Cerebellum (tissue), 4 donors: ENCODE measurements at places on chromosomes 6 and 20.

DNA sequence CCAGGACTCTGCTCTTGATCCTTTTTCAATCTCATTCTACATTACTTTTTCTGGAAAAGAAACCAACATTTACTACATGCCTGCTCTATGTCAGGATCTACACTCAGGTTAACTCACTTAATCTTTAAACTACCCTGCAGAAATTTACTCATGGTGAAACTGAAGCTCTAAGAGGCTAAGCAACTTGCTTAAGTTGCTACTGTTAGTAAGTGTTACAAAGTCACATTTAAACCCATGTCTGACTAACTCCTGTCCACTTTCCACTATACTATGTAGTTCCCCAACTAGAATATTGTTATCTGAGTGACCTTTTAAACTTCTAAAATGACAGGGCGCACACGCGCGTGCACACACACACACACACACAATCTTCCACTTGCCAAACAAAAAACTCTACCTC is 5.0 kb downstream of the CEP162 start:
- DNase-seq, result no peak

DNA sequence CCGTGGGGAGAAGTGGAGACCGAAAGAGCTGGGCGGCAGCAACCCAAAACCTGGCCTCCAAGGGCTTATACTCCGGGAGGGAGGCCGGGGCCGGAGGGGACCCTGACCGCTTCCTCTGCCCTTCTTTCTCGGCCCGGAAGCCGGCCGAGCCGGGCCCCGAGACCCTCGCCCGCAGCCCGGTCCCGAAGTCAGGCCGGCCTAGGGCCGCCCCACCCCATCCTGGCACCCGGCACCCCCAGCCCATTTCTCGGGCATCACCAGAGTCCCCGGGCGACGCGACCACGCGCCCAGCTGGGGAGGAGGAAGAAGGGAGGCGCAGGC is 572 bp upstream of the ZDHHC14 start:
- DNase-seq, result peak; percentile 15

GRCh38 chr6:149924933-149925252 is 2.0 kb upstream of the RAET1G start:
- DNase-seq, result no peak

DNA sequence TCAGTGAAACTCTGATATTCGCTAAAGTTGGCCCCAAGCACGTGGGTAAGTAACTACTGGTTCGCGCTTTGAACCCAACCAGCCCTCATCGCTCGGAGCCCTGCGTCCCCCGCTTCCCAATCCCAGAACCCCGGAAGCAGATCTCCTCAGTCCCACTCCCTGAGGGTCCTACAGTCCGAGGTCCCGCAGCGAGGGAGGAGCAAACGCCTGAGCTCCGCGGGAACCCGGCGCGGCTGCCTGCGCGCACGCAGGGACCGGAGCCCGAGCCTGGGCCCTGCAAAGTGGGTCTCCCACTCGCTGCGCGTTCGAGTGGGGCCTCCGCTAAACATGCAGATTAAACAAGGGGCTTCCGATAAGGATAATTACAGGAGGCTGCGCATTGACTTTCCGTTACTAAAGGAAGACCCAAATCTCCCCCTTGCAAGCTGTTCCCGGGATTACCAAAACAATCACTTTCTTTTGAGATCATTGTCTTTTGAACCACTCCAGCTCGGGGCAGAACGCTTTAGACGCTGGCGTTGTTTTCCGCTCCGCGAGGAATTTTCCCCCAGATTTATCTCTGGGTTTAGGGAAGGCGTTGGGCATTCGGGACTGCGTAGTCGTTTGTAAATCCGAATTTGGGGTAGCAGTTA is 1.3 kb upstream of the VSX1 start:
- DNase-seq, result no peak

- no peak for DNase-seq
These were observed 174.1 kb downstream of the ADAT2 start for GRCh38 chr6:143276436-143276835.

- DNase-seq, result no peak
These were observed 14.4 kb downstream of the PFDN4 start for GRCh38 chr20:54221996-54222890.

- DNase-seq, result no peak
These were observed 32.3 kb downstream of the SNAP25 start for GRCh38 chr20:10250902-10251301.

DNA sequence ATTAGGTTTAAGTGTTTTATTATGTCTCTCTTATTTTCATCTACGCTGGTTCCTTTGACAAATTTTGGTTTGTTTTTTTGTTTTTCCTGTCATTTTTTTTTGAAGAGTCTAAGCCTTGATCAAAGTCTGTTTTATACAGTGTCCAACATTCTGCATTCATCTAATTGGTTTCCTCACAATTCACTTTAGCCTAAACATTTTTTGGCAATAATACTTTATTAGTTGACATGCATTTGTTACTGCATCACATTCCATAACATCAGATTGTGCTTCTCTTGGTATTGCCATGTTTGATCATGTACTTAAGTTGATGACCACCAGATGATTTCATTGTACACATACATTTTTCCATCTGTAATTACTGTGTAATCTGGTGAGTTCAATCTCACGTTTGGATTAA is 173.2 kb downstream of the ZFAND3 start:
- DNase-seq, result no peak

GRCh38 chr6:25842526-25842925 is 10.7 kb upstream of the SLC17A1 start:
- no peak for DNase-seq

GRCh38 chr6:83509441-83509840 is 2.9 kb upstream of the PRSS35 start:
- DNase-seq, result no peak

DNA sequence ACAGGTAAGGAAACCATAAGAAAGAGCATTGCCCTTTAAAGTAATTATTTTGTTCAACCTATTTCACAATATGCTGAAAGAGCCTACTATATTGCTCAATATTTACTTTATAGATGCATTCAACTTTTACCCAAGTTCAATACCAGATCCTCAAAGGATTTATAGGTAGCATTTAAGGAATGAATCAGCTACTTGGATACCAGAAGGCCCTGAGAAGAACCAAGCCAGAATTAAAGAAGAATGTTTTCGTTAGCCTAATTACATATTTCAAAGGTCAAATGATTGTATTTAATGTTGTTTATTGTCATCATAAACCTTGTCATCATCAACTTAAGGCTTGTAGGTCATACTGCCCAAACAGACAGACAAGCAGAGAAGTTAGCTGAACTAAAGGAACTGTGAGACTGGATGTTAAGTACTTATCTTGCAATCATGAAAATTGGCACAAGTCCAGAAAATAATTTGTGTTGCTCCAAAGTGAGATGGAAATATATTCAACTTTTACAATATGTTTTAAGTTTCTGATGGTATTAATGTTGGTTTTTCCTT is 636.7 kb downstream of the RFPL4B start:
- no peak for DNase-seq

DNA sequence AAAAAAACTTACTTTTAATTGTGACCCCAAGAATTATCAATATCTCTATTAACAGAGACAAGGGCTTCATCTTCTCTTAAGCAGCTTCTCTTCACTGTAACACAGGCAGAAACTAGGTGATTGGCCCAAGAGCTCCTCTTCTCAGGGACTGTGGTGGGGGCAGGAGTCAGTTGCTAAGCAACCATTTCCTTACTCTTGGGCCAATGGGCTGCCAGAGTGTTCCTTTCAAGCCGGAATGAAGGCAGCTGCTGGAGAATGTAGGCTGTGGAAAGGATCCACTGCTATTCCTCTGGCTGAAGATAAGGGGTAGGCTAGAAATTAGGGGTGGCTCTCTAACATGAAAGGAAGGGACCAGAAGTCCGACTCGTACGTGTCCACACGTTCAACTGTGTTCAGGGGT is at the start of gene SEL1L2:
TSS of gene SEL1L2 (minus strand) at position 150 of the 400 bp plus-strand sequence. CDS start at position 70, 80 bp downstream.
- DNase-seq, result no peak

GRCh38 chr20:12594410-12595088 is 414.2 kb upstream of the SPTLC3 start:
- DNase-seq, result no peak

DNA sequence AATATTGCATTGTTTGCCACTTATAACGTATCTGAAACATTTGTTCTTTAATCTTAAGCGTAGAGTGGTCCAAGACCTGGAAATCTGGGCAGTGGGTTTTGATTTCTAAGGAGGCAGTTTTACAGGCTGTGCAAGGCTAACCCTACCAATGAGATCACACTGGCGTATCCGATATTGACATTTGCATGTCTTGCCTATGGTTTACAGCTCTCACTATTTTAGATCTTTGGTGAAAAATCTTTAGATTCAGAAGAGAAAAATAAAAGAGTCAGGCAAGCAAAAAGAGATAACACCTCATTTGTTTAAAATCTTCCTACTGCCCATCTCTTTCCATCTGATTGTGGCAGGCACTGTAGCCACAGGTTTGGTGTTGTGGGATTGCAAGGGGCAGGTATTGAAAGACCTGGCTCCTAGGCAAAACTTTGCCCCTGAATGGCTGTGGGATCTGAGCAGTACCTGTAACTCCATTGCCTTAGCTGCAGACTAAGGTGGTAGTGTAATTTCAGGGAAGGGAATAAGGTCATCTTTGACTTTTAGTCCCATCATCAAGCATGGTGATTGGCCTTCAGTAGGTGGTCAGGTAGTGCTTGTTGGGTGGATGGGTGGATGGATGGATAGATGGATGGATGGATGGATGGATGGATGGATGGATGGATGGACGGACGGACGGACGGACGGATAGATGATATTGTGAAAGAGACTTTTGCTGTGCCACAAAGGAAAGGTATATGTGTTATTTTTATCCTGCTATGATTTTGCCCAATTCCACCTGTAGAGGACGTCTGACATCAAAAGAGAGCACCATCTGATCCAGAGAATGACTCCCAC is 1.9 kb downstream of the TNFAIP3 start:
- DNase-seq, result no peak

- no peak for DNase-seq
These were observed 104.0 kb downstream of the TENT5A start for GRCh38 chr6:81648502-81648901.

- no peak for DNase-seq
These were observed 27.8 kb upstream of the RNF144B start for GRCh38 chr6:18359237-18359885.

GRCh38 chr20:41895241-41896032 is 277.3 kb upstream of the CHD6 start:
- no peak for DNase-seq

- peak; percentile 53 for DNase-seq
These were observed 16.2 kb downstream of the CST7 start for GRCh38 chr20:24965065-24965919.

DNA sequence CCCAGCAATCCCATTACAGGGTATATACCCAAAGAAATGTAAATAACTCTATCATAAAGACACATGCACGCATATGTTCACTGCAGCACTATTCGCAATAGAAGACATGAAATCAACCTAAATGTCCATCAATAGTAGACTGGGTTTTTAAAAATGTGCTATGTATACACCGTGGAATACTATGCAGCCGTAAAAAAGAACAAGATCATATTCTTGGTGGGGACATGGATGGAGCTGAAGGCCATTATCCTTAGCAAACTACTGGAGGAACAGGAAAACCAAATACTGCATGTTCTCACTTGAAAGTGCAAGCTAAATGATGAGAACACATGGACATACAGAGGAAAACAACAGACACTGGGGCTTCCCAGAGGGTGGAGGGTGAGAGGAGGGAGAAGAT is 201.2 kb downstream of the GMDS start:
- no peak for DNase-seq

GRCh38 chr6:140174524-140174923 is 800.1 kb upstream of the CITED2 start:
- DNase-seq, result no peak

- no peak for DNase-seq
These were observed 41.0 kb downstream of the SNX14 start for GRCh38 chr6:85552652-85553051.

DNA sequence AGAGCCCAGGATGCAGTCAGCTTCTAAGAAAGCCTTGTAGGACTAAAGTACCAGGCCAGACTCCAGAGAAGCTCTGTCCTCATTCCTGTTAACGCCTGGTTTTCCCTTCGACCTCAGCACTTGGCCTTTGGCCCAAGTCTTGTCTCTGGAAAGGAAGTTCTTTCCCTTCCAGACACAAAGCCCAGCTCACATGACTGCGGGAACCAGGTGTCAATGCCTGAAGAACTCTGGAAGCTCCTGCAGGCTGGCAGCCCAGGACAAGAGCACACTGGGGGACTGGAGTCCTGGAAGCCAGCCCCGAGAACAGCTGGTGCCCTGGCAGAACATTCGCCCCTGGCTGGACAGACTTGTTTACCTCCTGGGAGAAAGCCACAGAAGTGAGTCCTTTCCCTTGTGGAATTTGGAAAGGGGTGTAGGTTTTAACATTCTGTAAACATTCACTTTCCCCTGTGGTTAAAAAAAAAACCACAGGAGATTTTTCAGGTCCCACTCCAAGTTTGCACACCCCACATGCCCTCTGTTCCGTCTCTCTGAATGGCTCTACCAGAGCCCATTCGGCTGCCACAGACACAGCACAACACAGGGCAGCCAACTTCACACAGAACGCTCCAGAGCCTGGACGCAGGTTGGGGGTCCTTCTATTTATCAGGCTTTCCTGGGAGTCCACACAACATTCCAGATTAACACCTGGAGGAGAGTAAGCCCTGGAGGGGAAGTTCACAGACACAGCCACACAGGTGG is 18.1 kb downstream of the ACSS1 start:
- peak; percentile 58 for DNase-seq

GRCh38 chr6:166393535-166393823 is 10.7 kb upstream of the MPC1 start:
- DNase-seq, result no peak

GRCh38 chr6:39886871-39887270 is 47.4 kb downstream of the MOCS1 start:
- no peak for DNase-seq

DNA sequence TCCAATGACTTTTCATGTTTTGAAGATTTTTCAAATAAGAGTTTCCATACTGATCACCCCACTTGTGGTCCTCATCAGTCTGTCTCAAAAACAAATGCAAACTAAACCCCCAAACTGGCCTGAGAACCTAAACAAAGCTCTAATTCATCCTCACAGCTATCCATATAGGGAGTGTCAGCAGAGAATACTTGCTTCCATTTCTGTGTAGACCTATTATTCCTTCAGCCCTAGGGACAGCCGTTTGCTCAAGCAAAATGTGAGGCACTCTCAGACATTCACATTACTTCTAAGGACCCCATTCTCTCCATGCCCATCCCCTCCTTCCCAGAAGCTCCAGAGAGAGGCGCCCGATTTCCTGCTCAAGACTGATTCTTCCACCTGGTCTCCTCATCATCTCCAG is 24.6 kb downstream of the DNAAF9 start:
- no peak for DNase-seq

DNA sequence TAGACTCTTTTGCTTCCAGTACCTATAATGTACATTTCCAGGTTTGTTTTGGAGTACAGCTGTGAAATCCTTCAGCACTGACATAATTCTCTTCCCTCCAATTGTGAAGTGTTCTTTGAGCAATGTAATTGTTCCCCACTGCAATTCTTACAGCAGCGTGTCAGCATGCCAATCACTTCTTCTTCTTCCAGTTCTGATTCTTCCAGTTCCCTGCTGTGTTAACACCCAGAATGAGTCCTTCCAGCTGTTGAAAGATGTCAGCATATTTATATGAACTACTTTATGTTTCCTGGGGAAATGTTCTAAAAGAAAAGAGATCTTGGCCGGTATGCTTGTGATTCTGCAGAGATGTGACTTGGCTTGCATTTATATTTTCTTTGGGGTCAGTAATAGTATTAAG is 213.9 kb downstream of the UNC5CL start:
- DNase-seq, result no peak

GRCh38 chr20:37316116-37316774 is 26.8 kb downstream of the MANBAL start:
- no peak for DNase-seq
